Mesenteric fat pad (tissue), 1 donor: ENCODE measurements at places on chromosomes 1 and 21. TPM values are rescaled to one million over a fixed set of nuclear protein-coding genes. Genes with fewer than 3 reads are reported as not detected.

The SLAMF7 gene
- total RNA-seq, result 0.64 TPM

The F11R gene
- total RNA-seq, result 55.5 TPM

The SERPINC1 gene
- total RNA-seq, result not detected

GRCh38 chr1:54500107-54500431, 48.0 kb upstream of the ACOT11 start:
- DNase-seq, result no peak

DNA sequence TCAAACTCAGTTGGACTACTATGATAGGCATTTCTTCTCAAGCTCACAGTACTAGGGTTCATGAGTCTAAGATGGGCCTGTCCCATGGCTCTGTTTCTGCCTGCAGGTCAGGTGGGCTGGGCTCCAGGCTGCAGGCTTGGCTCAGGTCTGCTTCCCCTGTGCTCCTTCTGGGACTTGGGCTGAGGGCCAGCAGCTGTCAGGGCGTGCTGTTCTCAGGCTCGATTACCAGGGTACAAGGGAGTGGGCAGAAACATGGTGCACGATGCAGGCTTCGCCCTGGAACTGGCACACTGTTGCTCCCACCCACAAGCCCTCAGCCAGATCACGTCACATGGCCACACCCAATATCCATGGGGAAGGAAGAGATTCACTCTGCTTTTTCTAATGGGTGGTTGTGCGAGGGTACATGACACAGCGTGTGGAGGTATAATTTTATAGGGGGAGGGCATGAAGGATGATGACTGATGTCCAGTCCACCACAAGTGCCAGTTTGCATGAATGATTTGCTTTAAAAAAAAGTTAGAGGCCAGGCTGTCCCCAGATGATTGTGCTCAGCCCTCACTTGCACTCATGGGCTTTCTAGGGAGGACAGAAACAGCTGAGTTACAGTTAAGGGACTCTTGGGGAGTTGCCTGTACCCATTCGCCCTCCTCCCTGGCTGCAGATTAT, 118.0 kb downstream of the ACTL8 start:
- DNase-seq, result no peak

The TRIM58 gene
- 0.96 TPM for total RNA-seq

DNA sequence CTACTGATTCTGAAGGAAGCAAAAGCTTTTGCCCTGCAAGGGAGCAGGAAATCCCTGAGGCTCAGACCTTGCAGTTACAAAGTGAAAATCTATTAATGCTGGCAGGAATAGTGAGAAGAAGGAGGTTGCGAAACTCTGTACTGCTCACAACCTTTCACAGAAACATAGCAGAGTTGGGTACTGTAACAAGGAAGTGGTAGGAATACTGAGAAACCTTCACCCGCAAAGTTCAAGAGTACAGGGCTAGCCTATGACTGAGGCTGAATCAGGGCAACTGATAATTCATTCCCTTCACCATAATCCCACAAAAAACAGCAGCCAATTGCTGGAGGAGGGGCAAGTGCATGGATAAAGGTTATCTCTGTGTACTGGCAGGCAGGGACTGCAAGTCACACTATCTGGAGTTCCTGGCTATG, 23.9 kb upstream of the KCTD3 start:
- no peak for DNase-seq

- DNase-seq, result no peak
These were observed 73.9 kb downstream of the MEGF6 start for GRCh38 chr1:3537359-3537758.

- DNase-seq, result no peak
These were observed 273.8 kb upstream of the ESRRG start for GRCh38 chr1:216997069-216997468.

GRCh38 chr21:38081708-38082107, 165.5 kb upstream of the KCNJ6 start:
- no peak for DNase-seq

The DISC1 gene
- 13.0 TPM for total RNA-seq

The EMC1 gene
- total RNA-seq, result 39.9 TPM

DNA sequence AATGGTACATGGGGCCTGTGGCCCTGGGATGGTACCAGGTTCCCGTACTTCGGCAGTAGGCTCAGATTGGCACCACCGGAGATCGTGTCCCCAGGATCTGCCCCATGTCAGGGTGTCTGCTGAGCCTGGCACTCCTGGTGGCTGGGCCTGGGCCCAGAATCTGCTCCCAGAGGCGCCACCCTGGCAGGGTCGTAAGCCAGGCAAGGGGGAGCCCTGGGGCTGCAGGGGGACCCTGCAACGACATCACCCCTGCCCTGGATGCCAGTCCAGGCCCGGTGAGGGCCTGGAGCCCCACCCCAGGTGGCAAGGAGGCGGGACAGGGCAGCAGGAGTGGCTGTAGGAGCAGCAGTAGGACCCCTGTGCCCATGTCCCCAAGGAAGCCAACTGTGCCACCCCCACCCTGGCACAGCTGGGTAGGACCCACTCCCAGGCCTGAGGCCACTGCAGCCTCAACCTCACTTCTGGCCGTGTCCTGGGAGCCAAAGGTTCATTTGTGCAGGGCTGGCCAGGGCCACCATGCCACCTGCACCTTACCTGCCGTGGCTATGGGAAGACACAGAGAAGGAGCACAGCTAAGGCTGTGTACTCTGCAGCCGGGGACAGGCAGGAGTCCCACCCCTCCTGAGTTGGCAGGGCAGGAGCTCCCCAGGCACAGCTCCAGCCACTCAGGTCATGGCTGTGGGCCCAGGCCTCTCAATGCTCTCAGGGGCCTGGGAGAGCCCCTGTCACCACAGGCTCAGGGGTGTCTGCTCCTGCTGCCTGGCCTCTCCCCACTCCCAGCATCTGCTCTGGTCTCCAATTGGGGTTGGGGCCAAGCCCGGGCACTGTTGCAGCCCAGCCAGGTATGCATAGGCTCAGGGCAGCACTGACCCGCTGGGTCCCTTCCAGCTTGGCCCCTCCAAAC, 141.7 kb downstream of the EIF4G3 start:
- no peak for DNase-seq

DNA sequence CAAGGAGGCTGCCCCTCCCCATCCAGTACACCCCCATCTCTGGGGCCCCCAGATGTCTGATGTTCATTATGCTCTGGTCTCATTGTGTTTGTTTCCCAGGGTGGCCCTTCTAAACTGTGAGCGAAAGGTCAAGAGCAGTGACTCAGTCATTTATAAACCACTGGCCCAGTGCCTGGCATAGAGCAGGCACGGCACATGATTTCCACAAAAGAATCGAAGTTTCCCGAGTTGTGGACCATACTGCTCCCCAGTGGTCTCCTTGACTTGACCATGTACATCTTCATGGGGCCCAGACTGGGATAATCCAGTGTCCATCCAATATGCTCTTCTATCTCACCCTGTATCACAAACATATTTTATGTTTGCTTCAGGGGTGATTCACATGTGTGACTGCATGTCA, 153.3 kb downstream of the NR5A2 start:
- DNase-seq, result no peak

DNA sequence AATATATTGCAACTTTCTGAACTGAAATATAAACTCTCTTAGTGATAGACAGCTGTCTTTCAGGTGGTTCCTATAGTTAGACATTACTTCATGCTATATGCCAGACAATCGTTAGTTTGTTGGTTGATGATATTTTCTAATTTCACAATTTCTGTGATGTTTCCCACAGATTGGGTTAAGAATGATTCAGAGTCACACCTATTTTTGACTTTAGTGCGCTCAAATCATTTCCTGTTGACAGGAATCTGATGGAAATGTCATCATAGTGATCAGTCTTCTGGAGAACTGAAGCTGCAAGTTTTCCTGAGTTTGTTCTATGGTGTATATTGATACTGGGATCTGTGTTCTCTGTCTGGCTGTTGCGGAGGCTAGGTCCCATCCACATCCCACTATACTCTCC, 119.7 kb downstream of the C1orf21 start:
- DNase-seq, result no peak

DNA sequence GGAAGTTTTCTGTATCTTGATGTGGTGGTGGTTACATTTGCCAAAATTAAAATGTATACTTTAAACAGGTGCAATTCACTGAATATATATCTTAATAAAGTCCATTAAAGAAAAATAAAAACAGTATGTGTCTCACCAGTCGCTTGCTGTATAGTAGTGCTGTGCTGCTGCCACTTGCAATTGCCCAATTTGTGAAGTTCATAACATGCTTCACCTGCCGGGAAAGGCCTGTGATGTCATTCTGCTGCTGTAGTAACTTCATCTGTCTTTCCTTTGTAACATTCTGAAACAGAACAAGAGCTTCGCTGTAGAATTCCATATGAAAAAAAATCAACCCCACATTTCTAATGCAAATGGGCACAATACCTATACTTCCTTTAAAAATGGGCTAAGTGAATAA, 83.4 kb downstream of the TRIM33 start:
- DNase-seq, result no peak

DNA sequence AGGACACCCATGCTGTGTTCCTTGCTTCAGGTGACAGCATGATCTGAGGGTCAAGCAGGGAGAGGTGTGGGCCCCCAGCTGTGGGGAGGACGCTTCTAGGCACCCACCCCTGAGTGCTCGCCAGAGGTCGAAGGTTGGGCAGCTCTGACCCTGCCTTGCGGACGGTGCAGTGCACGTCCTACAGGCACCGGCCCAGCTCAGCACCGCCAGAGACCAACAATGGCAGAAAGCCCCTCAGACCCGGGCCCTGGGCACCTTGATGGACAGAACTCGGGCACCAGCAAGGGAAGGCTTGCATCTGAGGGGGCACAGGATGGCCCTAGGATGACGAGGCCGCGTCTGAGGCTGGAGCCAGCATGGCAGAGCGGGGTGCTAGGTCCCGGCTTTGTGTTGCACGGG, 24.7 kb downstream of the NADK start:
- DNase-seq, result peak; percentile 81

DNA sequence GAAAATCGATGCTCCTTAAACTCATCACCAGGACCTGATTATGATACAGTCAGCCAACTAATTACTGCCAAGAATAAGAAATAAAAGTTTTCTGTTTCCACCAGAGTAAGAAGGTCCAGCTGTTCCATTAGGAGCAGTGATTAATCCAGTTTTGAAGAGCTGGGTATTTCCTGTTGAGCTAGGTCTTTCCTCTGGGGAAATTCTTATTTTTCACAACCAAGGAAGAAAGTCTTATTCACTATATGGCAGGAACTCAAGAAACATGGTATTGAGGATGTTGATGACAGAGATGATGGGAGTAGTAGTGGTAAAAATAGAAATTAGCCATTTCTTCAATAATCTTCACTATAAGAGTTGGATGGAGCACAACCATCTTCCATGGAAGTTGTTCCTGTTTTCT, 374.6 kb upstream of the RUNX1 start:
- DNase-seq, result no peak

The LAD1 gene
- 0.51 TPM for total RNA-seq

DNA sequence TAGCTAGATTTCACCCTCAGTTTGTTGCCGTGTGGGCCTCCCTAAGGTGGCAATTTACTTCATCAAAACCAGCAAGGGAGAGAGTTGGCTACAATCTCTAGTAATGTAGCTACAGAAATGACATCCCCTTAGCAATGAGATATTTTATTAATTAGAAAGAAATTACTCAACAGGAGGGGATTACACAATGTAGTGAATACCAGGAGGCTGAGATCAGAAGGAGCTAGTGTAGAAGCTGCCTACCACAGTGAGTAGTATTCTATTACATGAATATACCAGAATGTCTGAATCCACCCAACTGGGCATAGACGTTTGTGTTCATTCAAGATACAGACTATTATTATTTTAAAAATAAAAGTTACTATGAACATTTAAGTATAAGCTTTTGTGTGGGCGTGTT, 868.2 kb upstream of the CXADR start:
- DNase-seq, result no peak

DNA sequence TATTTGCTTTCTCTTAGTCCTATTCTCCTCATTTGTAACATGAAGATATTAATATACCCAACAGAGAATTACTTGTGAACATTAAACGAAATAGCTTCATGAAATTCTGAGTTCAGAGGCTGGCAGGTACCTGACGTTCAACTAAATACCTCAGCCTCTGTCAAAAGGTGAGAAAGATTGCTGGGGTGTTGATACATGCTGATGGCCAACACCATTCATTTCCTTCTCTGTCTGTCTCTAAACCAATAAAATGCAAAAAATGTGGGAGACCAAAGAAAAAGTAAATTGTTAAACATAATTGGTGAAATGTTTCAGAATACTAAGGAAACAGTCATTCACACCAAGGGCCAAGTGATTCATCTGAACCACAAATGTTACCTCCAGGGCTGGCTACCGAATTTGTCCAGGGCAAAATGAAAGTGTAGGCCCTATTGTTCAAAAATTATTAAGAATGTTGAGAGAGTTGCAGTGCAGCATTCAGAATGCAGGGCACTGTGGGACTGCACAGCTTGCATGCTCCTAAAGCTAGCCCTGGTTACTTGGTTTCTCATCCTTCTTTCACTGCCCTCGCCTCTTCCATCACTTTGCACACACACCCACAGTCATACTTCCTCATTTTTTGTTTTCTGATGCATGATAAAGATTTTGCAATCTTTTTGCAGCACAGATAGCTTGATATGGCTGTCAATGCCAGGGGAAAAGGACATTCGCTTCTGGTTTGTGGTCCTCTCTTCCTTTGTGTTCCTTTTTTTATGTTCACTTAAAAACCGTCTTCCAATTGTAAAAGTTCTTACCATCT, 414.3 kb upstream of the NR5A2 start:
- DNase-seq, result no peak

DNA sequence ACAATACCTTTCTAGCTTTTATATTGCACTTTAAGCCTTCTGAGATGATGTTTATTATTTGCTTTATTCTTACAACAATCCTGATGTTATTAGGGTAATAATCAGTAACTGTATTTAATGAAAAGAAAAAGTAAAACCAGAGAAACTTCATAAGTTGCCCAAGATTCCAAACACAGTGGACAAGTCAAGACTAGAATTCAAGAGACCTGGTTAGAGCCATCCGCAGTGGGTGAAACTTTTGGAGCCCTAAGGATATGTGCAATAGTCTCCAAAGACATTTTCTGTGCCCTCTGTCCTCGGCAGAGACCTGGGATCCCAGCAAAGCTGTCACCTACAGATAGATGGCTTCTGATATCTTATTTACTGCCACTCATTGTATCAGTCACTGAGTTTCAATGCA, 106.8 kb upstream of the DPT start:
- DNase-seq, result no peak

The TMEM51 gene
- total RNA-seq, result 4.3 TPM

- DNase-seq, result no peak
These were observed 66.0 kb upstream of the EFHD2 start for GRCh38 chr1:15343729-15344128.

The S1PR1 gene
- total RNA-seq, result 118 TPM

DNA sequence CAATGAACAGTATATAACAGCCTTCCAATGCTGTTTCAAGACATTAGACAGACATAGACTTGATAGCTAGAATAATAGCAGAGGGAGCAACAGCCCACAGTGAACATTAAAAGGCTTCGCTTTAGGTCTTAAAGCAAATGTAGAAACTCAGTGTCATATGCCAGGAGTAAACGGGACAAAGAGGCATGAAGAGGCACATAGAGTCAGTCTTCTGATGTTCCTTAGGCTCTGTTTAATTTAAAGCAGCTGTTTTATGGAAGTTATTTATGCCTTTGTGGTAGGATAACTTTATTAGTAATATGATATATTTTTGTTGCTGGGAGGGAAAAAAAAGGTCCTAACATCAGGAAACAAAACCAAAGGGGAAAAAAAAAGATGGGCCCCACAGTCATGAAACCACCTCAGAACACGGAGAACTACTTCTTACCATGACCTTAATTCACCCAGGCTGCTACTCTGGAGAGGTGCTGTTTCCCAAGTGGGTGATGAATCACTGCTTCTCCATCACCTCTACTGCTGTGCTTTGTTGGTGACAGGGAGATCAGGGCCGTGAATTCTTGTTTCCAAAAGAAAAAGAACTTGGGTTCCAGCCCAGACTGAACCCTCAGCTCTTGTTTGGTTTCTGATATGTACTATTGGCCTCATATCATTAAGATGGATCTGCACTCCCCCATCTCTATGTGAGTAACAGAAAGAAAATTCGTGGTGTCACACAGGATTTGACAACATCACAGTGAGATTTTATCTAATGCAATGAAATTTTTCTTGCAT, 616.9 kb downstream of the KIF26B start:
- DNase-seq, result no peak
